Transverse colon (tissue), 4 donors: ENCODE measurements at places on chromosomes 11 and 22.
A peak's percentile ranks its signal among the peaks of the same experiment; 100 is the strongest.

GRCh38 chr11:45110562-45110961, 35.9 kb upstream of the PRDM11 start:
- DNase-seq = peak; percentile 33

GRCh38 chr11:16805938-16806337, 67.5 kb downstream of the C11orf58 start:
- no peak for DNase-seq

DNA sequence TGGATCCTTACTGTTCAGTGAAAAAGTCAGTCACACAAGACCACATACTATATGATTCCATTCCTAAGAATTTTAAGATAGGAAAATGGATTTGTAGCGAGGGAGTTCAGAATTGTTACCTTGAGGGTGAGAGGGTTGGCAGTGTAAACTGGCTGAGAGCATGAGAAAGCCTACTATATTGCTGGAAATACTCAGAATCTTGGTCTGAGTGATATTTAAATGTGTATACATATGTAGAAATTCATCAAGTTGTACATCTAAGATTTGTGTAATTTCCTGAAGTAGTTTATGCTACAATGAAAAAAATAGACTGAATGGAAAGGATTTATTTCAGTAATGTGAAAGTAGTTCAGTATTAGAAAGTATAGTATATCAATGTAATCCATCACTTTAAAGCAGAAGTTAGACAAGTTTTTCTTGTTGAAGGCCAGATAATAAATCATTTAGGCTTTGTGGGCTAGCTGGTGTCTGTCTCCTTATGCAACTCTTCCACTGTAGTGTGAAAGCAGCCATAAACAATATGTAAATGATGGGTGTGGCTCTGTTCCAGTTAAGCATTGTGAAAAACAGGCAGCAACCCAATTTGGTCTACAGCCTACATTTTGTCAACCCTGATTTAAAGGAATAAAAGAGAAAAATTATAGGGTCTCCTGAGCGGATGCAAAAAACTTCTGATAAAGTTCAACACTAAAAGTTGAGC, 127.2 kb upstream of the THY1 start:
- no peak for DNase-seq

DNA sequence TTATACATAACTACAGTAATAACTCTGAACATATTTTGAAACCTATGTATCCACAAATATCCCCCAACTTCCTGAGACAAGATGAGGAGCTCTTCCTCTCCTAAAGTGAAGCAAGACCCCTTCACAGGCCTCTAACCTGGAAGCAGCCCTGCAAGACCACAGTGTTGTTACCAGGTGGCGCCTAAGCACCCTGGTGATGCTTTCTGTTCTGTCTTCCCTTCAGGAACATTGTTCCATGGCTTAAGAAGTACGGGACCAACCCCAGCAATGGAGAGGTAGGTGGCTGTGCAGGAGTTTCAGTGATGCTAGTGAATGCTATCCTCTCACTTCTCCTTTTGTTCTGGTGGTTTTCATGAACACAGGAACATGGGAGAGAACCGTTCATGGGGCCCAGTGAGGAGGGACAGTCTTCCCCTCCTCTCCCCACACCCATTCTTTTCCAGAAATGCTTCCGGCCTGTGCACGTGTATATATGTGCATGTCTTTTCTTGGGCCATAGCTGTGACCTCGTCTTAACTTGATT, 6.4 kb downstream of the PPIL2 start:
- DNase-seq = no peak
